ENCODE measurements at places on chromosomes 4 and X.

- DNase-seq: no peak
Observed at GRCh38 chr4:52377563-52377962, 281.5 kb downstream of the USP46 start.

GRCh38 chrX:121216641-121217374 lies 169.4 kb downstream of the GLUD2 start:
- no peak for DNase-seq

- DNase-seq: no peak
Observed at GRCh38 chrX:9728261-9728660, 37.4 kb downstream of the GPR143 start.

GRCh38 chr4:118904935-118905334 lies 16.3 kb downstream of the SYNPO2 start:
- DNase-seq: no peak

DNA sequence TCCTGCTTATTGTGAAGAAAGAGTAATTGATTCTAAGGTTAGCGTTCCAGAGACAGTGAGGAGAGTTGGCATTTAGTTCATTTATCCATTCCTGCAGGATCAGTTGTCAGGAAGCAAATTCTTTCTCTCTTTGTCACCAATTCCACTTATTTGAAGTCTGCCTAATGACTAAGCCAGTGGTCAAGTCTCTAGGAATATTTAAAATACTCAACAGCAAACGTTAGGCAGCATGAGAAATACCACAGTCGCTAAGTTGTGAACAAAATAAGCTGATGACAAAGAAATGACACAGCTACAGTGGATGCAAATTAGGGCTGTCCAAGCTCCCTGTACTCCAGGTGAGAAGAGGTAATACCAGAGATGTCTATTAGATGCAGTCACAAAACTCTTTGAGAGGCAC lies 6.6 kb upstream of the MAGEB17 start:
- no peak for DNase-seq

GRCh38 chr4:22500831-22501714 lies 14.8 kb downstream of the ADGRA3 start:
- DNase-seq: no peak

- DNase-seq: no peak
Observed at GRCh38 chrX:136658151-136658550, 10.2 kb downstream of the CD40LG start.

GRCh38 chr4:169849456-169849855 lies 91.7 kb upstream of the HPF1 start:
- DNase-seq: no peak

DNA sequence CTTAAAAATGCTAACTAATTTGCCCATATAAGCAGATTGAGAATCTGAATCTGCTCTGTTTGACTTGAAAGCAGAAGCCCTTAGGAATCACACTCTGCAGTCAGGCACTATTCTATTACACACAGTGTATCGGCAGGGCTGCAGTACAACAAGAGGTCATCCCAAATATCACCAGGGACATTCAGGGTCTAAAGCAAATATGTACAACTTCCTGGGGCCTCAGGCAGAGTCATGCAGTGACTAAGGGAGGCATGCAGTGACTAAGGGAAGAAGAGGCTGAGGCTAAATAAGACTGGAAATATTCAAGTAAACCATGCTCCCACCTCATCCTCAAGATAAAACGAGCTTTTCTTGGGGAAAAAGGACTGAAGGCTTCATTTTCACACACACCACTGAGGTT lies 20.9 kb downstream of the MAPK10 start:
- no peak for DNase-seq

DNA sequence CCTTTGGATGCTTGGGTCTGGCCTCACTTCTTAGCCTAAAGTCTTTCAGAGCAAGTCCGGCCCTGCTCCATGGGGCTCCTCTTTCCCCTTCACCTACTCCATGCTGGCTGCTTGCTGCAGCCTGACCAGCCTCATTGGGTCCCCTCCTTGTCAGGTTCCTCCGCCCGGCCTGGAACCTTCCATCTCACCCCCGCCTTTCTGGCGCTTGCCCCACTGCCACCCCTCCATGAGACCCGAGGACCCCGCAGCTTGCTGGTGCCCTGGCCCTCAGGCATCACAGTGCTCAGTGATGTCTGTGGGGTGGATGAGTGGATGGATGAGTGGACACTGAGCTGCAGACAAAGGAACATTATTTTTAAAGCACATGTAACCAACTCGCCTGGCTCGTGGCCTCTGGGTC lies 24.7 kb downstream of the SORCS2 start:
- no peak for DNase-seq

DNA sequence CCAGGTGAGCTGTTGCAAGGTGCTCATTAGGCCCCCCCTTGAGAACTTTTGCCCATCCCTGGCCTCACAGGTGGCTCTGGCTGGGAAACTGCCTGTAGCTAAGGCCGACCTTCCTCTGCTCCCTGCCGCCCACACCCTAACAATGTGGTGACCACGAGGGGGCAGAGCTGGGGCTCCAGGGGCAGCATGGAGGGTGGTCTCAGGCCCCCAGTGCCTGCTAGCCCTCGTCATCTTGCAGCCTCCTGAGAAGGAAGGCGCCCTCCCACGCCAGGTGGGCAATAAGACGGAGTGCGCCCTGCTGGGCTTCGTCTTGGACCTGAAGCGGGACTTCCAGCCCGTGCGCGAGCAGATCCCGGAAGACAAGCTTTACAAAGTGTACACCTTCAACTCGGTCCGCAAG lies 32.4 kb downstream of the ATP2B3 start:
- DNase-seq: no peak

GRCh38 chr4:113695328-113696169 lies 66.0 kb downstream of the CAMK2D start:
- no peak for DNase-seq

DNA sequence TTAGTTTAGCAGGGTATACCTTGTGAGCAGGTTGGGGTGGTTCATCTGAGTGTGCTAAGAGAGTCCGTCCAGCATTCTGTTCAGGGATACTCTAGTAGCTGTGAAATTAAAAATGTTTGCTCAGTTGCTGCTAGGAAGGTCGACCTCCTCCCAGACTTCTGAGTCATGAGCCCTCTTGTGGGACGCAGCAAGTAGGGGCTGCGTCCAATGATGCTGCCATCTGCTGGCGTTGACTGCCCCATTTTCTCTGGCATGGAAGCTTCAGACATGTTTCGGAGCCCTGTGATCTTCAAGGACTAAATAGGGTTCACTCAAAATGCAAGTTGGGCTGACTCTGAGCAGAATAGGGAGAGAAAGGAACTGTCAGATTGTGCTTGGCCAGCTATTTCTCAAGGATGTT lies 201.0 kb upstream of the ARSJ start:
- no peak for DNase-seq

DNA sequence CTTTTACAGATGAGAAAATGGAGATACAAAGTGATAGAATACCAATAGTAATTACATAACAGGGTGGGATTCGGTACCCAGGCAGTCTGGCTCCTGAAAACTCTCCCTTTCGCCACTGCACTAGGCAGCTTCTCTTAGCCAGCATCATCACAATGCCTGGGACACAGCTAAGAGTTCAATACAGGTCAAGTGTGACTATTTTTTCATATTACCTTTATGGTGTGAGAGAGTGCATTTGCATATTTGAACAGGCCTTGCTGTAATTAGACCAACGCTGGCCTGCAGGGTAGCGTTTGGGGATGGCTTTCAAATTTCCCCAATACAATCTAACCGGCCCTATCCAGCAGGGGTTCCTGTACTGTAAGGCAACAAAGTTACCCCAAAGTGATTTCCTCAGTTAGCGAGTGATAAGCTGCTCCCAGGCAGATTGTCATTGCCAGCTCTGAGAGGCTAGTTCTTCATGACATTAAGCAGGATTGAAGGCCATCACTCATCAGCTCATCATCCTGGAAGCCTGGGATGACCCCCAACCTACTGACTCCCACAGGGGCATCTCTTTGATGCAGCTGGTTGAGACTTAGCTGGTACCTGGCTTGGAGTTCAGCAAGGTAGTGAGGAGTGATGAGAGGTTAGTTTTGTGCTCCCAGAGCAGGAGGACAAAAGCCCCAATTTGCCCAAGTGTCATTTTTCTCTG lies 836.8 kb upstream of the LCORL start:
- no peak for DNase-seq

- no peak for DNase-seq
Observed at GRCh38 chr4:41844327-41844726, 90.9 kb upstream of the TMEM33 start.

DNA sequence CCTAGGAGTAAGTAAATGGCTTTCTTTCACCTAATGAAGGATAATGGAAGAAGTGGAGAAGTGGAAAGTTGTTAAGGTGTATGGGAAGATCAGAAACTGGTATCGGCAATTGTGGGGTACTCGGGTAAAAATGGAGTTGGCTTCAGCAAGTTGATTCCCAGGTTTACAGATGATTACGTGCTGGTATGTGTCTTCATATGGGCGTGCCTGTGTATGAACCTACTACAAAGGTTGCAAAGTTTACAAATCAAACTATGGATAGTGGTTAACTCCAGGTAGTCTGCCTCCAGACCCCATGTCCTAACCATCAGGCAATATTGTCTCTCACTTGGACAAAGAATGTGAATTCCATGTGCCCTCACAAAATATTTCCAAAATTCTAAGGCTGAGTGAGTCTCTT lies 773 bp downstream of the TLR3 start:
- DNase-seq: no peak

DNA sequence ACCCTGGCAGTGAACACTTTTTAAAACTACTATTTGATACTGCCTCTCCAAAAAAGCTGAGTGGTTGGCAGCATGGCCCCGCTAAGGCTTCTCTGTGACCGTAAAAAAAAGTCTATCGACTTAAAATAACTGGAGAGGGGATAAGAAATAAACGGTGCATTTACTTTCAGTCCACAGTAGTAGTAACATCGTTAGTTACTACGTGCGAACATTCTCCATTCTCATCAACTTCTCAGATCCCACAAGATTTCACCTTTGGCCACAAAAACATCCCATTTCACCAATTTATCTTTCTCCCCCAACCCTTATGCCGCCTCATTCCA lies 524 bp upstream of the EXOSC9 start:
- no peak for DNase-seq

DNA sequence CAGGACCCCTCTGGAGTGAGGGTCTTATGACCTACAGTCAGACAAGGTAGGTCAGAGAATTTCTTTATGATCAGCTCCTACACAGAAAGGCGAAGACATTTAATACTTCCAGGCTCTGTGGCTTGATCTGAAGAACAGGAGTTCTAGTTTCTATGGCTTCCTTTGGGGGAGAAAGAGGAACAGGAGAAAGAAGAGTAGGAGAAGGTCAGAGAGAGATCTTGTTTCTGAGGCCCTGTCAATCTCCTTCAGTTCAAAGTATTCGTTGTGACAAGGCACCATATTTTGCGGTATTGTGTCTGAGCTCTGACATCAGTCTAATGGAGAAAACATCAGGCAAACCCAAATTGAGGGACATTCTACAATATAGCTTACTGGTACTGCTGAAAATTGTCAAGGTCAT lies 16.7 kb downstream of the TMSB4X start:
- no peak for DNase-seq

GRCh38 chr4:74567981-74568380 lies 123.0 kb downstream of the AREG start:
- no peak for DNase-seq

DNA sequence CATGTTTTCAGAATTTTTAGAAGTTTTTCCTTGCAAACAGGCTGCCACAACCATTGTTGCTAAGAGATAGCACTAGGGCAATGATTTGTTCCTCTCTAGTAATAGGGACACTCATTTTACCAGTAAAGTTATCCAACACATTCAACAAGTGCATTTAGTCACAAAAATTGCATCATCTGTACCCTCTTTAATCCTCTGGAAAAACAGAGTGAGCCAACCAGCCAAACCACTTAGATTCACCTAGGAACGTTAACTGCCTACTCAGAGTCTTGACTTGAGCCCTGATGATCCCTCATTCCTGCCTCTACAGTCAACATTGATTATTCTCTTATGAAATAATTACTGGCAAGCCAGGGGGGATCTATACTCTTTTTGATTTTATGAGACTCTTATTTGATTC lies 17.0 kb upstream of the ADGRA3 start:
- no peak for DNase-seq

GRCh38 chrX:19887911-19888879 lies 795 bp upstream of the SH3KBP1 start:
- no peak for DNase-seq

GRCh38 chr4:104490096-104490769 lies 4.5 kb downstream of the CXXC4 start:
- peak; percentile 4 for DNase-seq

DNA sequence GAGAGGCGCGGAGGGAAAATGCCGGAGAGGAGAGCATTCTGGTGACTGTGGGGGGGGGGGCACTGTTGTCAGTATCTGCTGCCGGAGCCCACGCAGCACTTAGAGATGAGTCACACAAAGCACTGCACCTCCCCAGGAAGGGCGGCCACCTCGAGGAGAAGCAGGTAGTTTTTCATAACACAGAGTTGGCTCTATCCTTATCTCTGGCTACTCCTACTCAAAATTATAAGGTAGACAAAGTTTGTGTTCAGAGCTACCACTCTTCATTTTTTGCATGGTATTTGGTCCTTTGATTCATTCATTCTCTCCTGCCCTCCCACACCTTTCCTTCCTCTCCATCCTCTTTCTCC lies 76.2 kb upstream of the SCOC start:
- DNase-seq: no peak

DNA sequence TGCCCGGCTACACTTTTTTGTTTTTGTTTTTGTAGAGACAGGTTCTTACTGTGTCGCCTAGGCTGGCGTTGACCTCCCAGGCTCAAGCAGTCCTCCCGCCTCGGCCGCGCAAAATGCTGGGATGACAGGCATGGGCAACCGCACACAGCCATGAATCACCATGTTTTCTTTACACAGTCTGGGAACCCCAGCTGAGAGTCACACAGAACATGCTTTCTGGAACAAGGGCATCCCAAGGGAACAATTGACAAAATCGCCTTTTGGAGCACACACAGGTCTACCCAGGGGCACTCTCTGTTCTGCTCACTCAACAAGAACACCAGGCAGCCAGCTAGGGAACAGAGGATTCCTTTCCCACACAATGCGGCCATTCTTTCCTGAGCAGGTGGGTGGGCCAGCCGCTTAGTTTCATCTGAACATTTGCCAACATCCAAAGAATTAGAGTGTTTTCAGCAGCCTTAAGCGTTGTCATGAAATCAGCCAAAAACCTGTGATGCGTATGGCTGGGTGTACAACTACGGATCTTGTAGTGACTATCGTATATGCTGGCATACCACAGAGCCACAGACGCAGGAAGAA lies 15.7 kb downstream of the PRKX start:
- DNase-seq: peak; percentile 70

- no peak for DNase-seq
Observed at GRCh38 chr4:179530958-179531357, 2088.7 kb upstream of the AGA start.

- no peak for DNase-seq
Observed at GRCh38 chr4:54513741-54514140, 144.0 kb upstream of the KIT start.
